Subcutaneous preadipocyte (primary cell): ENCODE measurements at places on chromosomes 16 and 17. TPM values are rescaled to one million over a fixed set of nuclear protein-coding genes. Genes with fewer than 3 reads are reported as not detected.

Gene TMC7
- total RNA-seq = 0.73 and 2.2 TPM in 2 replicates

Gene NPW
- total RNA-seq = 1.5 TPM in 1 of 2 replicates, not detected in the other

Gene TBC1D3C
- not detected in 2 replicates for total RNA-seq

Gene OTOP2
- not detected in 2 replicates for total RNA-seq

Gene SRL
- total RNA-seq = not detected in 2 replicates

Gene PRM2
- total RNA-seq = not detected in 2 replicates

Gene HOXB6
- 8.8 and 11.0 TPM in 2 replicates for total RNA-seq

Gene C17orf100
- 0.37 and 0.39 TPM in 2 replicates for total RNA-seq

Gene RNU2-1
- not detected in 2 replicates for total RNA-seq

Gene NPIPA3
- 0.73 TPM in 1 of 2 replicates, not detected in the other for total RNA-seq

Gene CD68
- 39.7 and 53.0 TPM in 2 replicates for total RNA-seq

Gene PPM1E
- under 0.01 TPM in 1 of 2 replicates, not detected in the other for total RNA-seq

Gene MPV17L
- 0.37 and 1.2 TPM in 2 replicates for total RNA-seq

Gene CES5A
- not detected in 2 replicates for total RNA-seq

Gene SLC5A10
- total RNA-seq = not detected in 2 replicates

Gene STH
- not detected in 2 replicates for total RNA-seq

Gene RPL13
- 2,094 and 3,716 TPM in 2 replicates for total RNA-seq

Gene KRT40
- total RNA-seq = not detected in 2 replicates

Gene C1QL1
- under 0.01 and 0.20 TPM in 2 replicates for total RNA-seq

Gene KLHL10
- under 0.01 and 0.37 TPM in 2 replicates for total RNA-seq
